Activated T-cell treated with anti-CD3 and anti-CD28 coated beads, Interleukin-2, amount 50 U/mL, for 72 hours (primary cell): ENCODE measurements at places on chromosomes 13 and 19.

GRCh38 chr13:113729187-113730019 is 29.6 kb upstream of the TMEM255B start:
- no peak for DNase-seq

GRCh38 chr13:81874253-81874652 is 1533.3 kb upstream of the SPRY2 start:
- DNase-seq = no peak

DNA sequence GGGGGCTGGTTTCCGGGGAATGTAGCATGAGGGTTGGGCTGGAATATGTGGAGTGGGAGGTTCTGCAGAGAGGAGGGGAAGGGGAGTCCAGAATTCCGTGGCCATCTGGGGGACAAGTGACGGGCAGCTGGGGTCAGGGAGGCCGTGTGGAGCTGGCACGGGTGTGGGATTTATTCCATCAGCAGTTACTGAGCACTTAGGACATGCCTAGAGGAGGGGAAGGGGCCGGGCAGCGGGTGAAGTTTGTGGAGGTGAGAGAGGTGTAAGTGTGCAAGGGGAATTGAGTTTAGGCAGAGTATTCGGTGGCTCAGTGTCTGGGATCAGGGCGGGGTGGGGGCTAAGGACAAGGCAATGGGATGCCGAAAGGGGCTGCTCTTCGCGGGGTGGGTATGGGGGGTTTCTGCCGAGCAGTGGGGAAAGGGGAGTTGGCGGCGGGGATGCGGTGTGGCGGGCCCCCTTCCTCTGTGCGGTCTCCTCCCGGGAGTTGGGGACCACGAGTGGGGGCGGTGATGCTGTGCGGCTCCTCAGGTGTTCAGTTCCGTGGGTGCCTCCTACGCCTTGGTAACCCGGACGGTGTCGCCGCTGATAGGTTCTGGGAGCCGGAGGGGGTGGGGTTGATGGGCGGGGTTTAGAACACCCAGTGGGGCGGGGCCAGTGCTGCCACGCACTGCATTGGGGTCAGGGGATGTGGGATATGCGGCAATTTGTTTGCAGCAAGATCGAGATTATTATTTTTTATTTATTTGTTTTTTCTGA is 5.4 kb downstream of the CCDC61 start:
- DNase-seq = peak; percentile 64

DNA sequence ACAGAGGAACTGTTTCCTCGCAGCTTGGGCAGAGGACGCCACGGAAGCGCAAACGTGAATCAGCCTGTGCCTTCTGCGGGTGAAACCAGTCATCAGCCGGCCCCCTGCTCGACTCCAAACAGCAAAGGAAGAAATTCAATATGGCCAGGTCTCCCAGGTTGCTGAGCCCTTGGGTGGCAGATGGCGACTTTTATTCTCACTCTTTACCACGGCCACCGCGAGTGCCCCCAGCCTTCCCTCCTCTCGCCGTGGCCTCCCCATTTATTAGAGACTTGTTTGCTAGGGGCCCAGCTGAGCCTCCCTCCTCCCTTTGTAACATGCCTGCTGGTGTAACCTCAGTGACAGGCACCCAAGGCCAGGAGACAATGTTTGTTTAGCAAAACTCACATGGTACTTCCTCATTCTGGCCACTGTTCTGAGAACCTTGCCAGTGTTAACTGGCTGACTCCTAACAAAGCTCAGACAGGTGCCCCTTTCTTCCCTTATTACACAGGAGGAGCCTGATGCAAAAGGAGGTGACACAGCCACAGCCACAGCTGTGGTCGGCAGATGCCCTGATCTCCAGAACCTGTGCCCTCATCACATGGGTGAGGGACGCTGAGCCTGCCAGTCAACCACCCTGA is 5.8 kb downstream of the RAB20 start:
- DNase-seq = no peak

- no peak for DNase-seq
Observed at GRCh38 chr13:100362781-100363180, 225.8 kb downstream of the GGACT start.

DNA sequence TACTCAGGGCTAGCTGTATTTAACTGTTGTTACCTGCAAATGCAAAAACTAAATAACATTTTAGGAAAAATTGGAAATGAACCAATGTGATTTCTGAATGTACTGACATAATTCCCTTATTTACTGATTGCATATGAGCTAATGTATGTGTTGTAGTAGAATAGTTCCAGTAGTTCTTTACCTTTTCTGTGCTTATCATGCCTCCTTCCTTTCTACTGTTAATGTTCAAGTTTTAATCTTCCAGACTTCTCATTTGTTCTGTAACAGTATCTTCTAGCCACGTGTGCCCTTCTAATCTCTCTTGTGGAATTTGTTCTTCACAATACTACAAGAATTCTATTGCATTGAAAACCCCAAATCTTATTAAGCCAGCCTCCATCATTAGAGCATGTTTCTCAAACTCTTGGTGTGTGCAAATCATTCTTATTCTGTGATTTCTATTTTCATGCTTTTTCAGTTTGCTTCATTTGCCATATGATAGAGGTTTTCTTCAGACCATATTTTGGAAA is 17.7 kb downstream of the LSM14A start:
- DNase-seq = no peak

- no peak for DNase-seq
Observed at GRCh38 chr13:37443538-37443937, 155.0 kb downstream of the POSTN start.

DNA sequence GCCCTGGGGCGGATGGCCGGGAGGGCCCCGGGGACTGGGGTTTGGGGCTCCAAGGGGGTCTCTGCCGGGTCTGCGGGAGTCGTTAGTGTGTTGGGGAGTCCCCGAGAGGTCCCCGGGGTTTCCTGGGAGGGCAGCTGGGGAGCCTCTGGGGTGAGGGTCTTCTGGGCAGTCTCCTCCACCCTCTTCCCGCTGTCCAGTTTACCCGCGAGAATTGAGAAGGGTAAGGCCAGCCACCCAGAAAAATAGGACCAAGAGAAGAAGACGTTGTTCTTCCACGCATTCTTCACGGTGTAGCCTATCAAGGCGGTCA is 1.0 kb upstream of the ETFB start:
- DNase-seq = no peak

DNA sequence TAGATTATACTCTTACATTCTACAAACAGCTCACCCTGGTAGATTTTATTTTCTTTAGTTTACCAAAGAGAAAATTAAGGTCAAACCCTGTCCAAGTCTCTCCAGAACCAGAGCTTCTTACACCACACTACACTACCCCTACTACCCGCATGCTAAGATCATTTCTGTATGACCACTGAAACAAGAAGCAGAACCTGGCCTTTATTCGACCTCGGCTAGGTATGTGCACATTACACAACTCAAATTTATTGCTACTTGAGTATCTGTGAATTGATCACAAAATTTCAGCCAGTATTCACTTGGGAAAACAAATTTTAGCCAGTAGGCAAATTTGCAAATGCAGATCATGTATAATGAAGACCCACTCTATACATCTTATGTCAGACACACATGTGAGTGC is 2437.0 kb downstream of the PCDH9 start:
- DNase-seq = no peak
